SK-MEL-5 (cell line): ENCODE measurements at places on chromosomes 6 and 20. TPM values are rescaled to one million over a fixed set of nuclear protein-coding genes. Genes with fewer than 3 reads are reported as not detected.
A peak's percentile ranks its signal among the peaks of the same experiment; 100 is the strongest.

- peak; percentile 45 for DNase-seq
Observed at GRCh38 chr20:50508171-50508755, 1.9 kb upstream of the PTPN1 start.

The R3HDML gene
- total RNA-seq: not detected in 2 replicates

GRCh38 chr20:47662483-47663353, 122.6 kb downstream of the SULF2 start:
- DNase-seq: no peak

GRCh38 chr20:34578521-34578920, 20.0 kb downstream of the MAP1LC3A start:
- DNase-seq: no peak

DNA sequence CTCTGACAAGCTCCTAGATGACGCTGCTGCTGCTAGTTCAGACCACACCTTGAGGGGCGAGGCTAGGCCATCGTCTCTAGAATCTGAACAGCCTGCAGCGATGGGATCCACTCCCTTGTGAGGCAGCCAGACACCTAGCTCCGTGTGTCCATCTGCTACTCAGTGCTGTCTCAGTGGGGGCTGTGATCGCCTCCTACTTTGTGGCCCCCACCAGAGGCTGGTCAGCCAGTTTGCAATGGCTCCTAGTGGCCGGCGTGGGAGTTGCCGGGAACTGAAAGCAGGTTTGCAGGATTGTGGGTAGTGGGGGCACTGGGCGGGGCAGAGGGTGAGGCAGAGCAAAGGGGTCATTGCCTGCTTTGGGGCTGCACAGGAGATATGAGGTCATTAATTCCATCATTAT, 2.8 kb downstream of the CCN5 start:
- peak; percentile 57 for DNase-seq

The HDGFL1 gene
- not detected in 2 replicates for total RNA-seq

The NKX2-2 gene
- 0.13 TPM in 1 of 2 replicates, not detected in the other for total RNA-seq

The ENPP3 gene
- 0.66 and 1.5 TPM in 2 replicates for total RNA-seq
